Renal pelvis (tissue), 12 donors: ENCODE measurements at places on chromosomes 6 and 20. TPM values are rescaled to one million over a fixed set of nuclear protein-coding genes. Genes with fewer than 3 reads are reported as not detected.

Gene PSORS1C1
- not detected for polyA plus RNA-seq

Gene ZNF831
- 0.09 TPM for polyA plus RNA-seq

Gene GFOD1
- 1.6 TPM for polyA plus RNA-seq

Gene ALDH8A1
- polyA plus RNA-seq, result 28.0 TPM

Gene GPX5
- not detected for polyA plus RNA-seq

Gene SLC17A1
- polyA plus RNA-seq, result 32.8 TPM

Gene OR2H2
- polyA plus RNA-seq, result 0.16 TPM

Gene SIRPD
- not detected for polyA plus RNA-seq

Gene AKAP12
- polyA plus RNA-seq, result 181 TPM

DNA sequence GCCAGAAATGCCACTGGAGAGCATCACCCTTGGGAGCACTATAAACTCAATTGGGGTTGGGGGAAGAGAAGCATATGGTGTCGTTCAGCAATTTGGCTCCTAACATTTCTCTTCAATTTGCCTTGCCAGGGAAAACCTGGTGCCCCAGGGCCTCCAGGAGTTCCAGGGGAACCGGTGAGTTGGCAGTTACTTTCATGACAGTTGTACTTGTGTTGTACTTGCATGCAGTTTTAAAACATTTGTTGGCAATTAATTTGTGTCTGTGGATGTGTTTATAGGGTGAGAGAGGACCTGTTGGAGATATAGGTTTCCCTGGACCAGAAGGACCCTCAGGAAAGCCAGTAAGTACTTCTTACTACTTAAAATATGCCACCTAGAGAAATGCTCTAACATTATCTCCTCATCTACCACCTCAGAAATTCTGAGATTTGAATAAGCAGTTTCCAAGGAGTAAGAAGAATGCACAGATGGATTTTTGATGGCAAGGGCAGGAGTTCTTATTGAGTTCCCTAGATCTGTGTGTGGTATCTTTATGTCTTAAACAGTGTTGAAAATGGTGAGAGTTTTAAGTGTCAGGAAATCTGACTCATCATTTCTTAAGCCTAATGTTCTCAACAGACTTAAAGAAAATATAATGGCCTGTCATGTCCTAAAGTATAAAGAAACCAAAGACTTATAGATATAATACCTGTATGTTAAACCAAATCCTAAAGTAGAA is 122.5 kb downstream of the COL9A1 start:
- DNase-seq, result no peak

DNA sequence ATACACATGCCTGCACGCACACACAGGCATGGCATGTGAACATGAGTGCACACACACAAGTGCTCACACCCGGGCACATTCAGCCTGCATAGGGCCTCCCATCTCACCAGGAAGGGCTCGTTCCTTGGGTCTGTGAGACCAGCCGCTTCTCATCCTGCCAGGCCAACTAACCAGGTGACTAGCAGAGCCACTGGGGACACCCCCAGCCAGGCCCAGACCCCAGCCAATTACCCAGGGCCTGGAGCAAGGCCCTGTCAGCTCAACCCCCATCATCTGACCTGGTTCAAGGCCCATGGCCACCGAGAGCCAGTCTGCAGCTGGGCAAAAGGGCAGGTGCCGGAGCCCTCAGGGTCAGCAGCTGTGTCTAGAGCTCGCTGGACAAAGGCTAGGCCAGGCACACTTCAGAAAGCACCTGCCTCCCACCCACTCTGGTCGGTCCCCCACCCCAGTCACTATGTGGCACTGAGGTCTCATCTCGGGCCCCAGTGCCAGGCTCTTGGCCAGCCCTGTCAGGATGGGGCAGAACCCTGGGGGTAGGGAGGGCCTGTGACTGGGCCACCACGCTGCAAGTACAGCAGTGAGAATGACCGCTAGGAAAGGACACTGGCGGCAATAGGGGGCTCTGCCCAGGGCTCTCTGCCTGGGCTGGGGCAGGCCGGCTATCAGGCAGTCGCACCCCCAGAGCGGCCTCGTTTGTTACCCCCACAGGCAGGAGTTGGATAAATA is 26.8 kb upstream of the MRGBP start:
- no peak for DNase-seq

GRCh38 chr6:21163110-21163837 is 430.3 kb upstream of the SOX4 start:
- DNase-seq, result no peak

GRCh38 chr6:135901774-135902524 is 50.4 kb downstream of the PDE7B start:
- no peak for DNase-seq

DNA sequence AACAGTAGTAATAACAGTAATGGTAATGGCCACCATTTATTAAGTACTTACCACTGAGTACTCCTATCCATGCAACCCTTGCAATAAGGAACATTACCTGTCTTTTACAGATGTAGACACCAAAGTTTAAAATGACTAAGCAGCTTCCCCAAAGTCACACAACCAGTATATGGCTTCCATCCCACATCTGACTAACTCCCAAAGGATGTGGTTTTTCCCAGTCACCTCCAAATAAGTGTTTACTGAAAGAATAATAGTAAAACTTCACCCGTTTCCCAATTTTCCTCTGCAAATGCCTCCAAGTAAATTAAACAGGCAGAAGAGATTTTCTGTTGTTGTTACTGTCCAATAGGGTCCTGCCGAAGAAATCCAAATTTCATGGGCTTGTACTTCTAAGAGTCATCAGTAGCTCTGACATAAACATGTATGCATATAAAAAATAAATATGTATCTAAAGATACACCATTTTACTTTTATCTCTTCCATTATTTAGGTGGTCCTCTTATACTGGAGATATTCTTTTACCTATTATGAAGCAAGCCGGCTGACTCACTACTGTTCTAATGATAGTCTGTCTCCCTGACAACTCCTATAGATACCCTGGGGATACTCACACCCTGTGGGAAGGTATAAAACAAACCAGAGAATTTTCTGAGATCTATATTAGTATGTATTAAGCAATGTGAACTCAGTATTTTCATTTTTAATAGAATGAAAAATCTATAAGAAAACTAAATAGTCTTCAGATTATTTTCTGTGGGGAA is 77.9 kb upstream of the ID4 start:
- no peak for DNase-seq

DNA sequence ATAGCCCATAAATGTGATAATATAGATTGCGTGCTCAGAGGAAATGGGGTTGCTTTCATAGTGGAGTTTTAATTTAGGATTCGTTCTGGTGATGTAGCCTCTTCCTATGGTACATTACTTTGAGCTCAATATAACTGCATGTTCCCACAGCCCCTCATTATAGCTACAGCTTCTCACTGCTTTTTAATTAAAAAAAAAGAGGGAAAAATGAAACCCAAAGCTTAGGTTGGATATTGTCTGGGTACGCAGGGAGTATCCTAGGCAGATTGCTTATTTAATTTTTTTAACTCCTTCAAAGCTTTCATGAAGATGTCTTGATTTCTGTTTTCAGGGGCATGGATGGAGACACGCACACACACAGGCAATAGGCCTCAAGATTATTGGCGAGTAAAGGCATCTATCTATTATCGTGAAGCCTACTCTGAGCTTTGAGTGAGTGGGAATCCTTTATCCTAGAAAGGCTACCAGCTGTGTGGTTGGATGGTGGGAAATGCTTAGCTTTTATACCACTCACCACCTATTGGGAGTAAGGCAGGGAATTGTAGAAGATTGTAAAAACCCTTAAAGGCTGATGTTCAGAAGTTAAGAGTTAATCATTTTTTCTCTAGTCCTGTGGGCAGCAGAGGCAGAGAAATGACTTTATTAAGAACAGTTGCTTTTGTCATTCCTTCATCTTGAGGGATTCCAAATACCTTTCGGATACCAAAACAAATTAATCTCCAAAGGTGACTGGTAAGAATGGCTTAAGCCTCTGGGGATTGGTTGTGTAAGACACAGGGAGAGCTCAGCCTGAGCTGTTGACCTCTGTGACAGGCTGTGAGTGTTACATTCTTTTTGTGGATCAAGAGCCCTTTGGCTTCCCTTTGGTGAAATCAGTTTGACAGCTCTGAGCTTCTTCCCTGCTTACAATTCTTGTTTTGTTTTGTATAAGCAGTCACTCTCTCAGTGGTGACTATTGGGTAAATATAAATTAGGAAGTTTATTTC is 33.4 kb downstream of the CTNNBL1 start:
- DNase-seq, result no peak

DNA sequence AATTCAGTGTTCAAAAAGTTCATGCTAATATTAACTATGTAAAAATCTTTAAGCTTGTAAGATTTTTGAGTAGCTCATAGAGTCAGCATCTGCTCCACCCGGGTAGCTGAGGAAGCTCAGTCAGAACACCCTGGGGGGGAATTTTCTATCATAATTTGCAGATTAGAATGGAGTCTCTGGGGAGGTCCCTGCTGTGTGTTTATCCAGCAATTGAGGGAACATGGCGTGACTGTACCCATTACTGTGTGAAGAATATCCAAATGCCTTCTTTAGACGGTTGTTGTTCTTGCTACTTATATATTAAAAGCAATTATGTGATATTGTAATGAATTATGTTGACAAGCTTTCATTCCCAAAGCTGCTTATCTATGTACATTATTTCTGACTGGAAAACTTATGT is 64.8 kb downstream of the AIG1 start:
- DNase-seq, result no peak

GRCh38 chr6:160130729-160131484 is 9.3 kb downstream of the SLC22A1 start:
- DNase-seq, result no peak

GRCh38 chr20:58890518-58891085 is 38.1 kb downstream of the GNAS start:
- peak; percentile 93 for DNase-seq

GRCh38 chr6:88177961-88178464 is 11.9 kb upstream of the CNR1 start:
- no peak for DNase-seq

GRCh38 chr20:59453759-59454560 is 150.4 kb upstream of the PHACTR3 start:
- no peak for DNase-seq

GRCh38 chr6:136820561-136820960 is 1.8 kb upstream of the PEX7 start:
- no peak for DNase-seq

- no peak for DNase-seq
These were observed 14.7 kb downstream of the KCNQ2 start for GRCh38 chr20:63457737-63458136.

GRCh38 chr6:71383901-71384489 is 95.4 kb downstream of the OGFRL1 start:
- DNase-seq, result peak; percentile 57

DNA sequence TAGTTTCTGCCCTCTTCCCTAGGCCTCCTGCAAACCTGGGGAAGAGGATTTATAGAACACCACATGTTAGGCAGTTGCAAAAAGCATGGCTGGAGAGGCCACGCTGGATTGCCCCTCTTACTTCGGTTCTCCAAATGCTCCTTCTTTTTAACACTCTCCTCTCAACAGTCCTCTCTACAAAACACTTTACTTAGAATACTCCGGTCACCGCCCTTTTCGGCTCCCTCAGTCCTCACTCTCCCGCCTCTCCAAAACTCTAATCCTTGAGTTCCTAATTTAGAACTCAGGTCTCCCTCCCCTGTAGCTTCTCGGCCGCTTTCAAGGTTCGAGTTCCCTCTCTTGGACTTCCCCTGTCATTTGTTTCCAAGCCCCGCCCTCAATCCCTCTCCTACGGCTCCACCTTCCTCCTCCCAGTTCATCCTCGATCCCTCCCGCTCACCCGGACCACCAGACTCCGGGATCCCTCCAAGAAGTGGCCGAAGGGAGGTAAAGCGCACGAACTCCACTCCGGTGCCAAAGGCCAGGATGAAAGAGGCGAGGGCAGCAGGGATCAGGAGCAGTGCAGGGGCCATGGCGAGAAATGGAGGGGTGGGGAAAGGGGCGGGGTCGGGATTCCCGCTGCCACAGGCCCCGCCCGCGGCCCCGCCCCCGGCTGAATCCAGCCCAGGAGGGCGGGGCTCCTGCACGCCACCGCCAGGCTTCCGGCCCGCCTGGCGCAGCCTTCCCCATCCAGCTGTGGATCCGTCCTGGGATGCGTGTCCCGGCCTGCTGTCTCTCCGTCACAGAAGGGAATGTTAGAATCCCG is at the start of gene NRM:
TSS of gene NRM (minus strand) at position 582 of the 805 bp plus-strand sequence. CDS start at position 572, 10 bp downstream.
- DNase-seq, result peak; percentile 88

- DNase-seq, result no peak
These were observed 117.7 kb downstream of the KIF13A start for GRCh38 chr6:17869753-17870050.

DNA sequence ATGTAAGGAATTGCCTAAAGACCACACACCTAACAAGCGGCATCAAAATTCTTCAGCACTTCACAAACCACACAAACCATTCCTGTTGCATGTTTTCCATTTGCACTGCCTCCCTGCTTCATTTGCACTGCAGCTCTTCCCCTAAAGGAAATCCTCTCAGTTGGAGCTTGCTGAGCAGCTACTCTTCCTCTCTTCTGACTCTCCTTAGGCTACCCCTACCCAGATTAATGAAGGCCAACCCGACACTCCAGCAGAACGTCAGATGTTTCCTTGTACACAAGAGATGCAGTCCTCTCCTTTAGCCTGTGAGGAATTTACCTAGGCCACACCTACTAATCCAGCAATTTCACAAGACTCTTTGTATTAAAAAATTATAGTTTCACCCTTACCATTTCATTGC is 8.1 kb downstream of the BEND6 start:
- no peak for DNase-seq

DNA sequence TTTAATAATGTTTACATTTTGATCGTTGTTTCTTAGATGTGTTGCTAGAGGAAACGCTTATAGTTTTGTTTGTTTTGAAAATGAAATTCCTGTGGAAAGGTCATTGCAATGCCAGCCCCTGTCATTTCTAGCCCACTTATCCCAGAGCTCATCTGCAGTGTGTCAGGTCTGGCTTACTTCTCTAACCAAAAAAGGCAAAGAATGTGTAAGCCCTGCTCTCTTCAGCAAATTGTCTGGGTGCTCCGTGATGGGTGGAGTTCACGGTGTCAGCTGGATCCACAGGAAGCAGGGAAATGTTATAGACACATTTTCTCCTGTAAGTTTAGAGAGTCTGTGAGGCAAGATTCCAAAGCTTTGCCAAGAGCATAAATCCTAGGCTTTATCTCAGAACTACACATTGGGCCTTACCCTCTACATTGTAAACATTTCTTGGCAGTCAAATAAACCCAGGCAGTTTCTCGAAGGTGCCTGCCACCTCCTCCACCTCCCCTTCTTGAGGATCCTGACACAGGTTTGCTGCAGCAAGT is 50.9 kb downstream of the RPRD1B start:
- no peak for DNase-seq

- no peak for DNase-seq
These were observed 101.3 kb downstream of the SASH1 start for GRCh38 chr6:148443798-148444560.

DNA sequence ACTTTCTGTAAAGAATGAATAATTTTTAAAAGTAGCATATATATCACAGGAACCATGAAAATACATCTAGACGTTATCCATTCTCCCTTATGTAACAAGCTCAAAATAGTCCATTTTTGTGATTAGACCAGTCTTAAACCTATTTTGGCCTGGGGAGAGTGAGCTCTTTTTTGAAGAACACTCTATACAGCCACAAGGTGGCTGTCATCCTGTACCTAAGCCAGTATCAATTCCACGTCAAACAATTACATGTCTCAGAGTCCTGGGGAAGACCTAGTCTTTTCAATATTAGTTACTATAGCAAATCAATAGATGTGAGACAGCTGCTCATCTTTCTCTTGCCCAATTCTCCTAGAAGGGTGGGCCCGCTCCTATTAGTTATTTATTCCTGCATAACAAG is 28.4 kb downstream of the FBXO5 start:
- no peak for DNase-seq
